ENCODE measurements at places on chromosomes 3 and 15.

GRCh38 chr3:53552730-53553129, 58.3 kb downstream of the CACNA1D start:
- no peak for DNase-seq

DNA sequence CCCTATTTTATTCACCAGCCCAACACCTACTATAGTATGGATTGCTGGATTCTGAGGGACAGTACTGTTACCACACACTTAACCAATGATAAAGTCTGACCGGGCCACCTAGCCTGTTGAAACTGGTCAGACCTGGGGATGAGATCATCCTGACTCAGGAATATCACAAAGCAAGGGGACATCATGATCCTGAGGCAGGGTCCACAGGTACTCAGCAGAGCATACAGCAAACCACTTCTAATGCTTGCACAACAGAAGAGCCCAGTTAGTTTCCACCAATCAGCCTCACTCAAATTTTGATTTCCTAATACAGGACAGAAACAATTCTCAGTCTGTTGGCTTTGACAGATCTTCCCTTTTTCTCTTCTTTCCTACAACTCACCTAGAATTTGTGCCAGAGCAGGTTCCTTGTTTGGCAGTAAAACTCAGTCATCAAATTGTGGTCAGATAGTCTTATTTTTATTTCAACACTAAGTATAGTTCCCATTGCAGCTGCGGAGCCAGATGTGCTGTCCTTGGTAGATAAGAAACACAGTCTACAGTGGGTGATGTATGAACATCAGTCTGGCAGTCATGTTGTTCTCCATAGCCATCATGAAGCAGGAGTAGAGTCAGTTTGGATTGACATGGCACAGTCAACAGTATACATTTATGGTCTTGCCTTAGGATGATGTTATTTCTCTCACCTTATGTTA, 90.1 kb upstream of the PRR23C start:
- DNase-seq, result no peak

- no peak for DNase-seq
These were observed 632 bp upstream of the COPS2 start for GRCh38 chr15:49155834-49156627.

DNA sequence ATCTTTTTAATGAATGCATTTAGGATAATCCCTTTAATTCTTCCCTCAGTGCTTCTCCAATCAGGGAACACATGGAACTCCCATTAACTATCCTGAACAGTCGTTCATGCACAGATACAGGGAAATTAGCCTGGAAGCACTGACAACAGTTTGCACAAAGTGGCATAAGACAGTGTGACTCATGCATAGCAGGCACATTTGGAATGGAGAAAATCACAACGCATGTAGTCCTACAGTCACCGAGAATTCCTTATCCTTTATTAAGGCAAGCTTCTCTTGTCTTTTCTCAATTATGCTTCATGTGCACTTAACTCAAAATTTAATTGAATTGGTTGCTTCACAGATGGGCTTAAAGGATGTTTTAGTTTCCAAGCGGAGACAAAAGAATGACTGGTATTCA, 155.0 kb upstream of the CRBN start:
- DNase-seq, result no peak

GRCh38 chr15:80494351-80494751, 90.2 kb downstream of the ARNT2 start:
- DNase-seq, result no peak

GRCh38 chr3:151707216-151707615, 26.5 kb upstream of the AADACL2 start:
- DNase-seq, result no peak

GRCh38 chr3:190305406-190305805, 16.8 kb downstream of the CLDN1 start:
- DNase-seq, result no peak

Measured in CD4-positive, alpha-beta T cell treated with Interleukin-21 for 1 hour (primary cell).